ENCODE measurements at places on chromosomes 16 and 17.

DNA sequence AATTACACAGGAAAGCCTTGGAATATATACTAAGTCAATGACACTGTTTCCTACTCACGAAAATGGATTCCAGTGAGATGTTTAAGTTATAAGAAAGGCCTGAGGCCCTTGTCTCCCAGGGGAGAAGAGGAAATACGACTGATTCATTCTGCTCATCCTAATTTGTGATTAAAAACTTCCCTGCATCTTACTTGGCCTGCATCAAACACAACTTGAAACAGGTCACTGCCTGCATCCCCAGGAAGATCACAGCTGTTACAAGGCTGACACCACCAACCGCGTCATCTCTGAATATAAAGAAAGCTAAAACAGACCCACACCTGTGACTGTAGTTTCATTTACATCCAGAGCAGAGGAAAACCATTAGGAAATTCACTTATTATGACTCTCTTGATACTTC, 121.9 kb downstream of the DNAH3 start:
- DNase-seq, result no peak

- DNase-seq, result no peak
Observed at GRCh38 chr16:1533443-1533951, at the start of gene TMEM204. Gene TMEM204 (plus strand): TSS chr16:1533666. CDS start chr16:1534276, 610 bp downstream.

- no peak for DNase-seq
Observed at GRCh38 chr16:76444832-76445231, 167.6 kb downstream of the CNTNAP4 start.

GRCh38 chr16:59164461-59164860, 430.3 kb upstream of the GOT2 start:
- peak; percentile 46 for DNase-seq

GRCh38 chr17:7755095-7755890, 37.7 kb downstream of the DNAH2 start:
- no peak for DNase-seq

- DNase-seq, result no peak
Observed at GRCh38 chr17:69326377-69327059, 415 bp downstream of the ABCA5 start.

- DNase-seq, result no peak
Observed at GRCh38 chr16:48622456-48623303, 12.7 kb upstream of the N4BP1 start.

- no peak for DNase-seq
Observed at GRCh38 chr17:1976683-1977064, 48.5 kb downstream of the RTN4RL1 start.

- no peak for DNase-seq
Observed at GRCh38 chr16:27351989-27352388, 38.2 kb downstream of the IL4R start.

DNA sequence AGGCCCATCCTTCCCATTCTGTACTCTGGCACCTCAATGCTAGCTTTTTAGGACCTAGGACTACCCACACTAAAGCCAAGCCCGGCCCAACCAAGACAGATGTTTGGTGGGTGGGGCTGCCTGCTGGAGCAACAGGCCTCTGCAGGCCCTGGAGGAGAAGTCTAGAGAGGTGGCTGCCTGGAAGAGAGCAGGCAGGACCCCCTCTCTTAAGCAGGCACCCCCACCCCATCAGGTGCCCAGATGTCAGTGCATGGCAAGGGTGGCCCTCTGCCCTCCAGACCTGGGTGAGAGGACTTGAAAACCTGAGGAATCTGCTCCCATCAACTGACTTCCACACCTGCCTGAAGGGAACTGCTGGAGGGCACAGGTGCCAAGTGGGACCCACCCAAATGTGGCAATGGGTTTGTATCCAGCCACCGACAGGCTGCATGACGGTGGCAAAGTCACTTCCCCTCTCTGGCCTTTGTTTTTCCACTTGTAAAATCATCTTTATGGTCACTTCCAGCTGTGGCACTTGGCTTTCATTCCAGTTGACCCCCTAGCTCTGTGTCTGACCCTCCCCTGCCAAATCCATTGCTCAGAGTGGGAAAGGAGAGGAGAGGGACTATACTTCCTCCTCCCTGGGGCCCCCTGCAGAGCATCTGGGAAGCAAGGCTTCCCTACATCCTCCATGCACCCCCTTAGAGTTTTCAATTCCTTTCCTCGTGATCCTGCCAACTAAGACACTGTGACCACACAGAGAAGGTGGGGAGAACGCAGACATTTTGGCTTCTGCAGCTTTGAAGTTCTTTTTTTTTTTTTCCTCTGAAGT, 1.7 kb upstream of the STAT5A start:
- DNase-seq, result no peak

- DNase-seq, result no peak
Observed at GRCh38 chr16:89118361-89119165, 24.9 kb downstream of the ACSF3 start.

DNA sequence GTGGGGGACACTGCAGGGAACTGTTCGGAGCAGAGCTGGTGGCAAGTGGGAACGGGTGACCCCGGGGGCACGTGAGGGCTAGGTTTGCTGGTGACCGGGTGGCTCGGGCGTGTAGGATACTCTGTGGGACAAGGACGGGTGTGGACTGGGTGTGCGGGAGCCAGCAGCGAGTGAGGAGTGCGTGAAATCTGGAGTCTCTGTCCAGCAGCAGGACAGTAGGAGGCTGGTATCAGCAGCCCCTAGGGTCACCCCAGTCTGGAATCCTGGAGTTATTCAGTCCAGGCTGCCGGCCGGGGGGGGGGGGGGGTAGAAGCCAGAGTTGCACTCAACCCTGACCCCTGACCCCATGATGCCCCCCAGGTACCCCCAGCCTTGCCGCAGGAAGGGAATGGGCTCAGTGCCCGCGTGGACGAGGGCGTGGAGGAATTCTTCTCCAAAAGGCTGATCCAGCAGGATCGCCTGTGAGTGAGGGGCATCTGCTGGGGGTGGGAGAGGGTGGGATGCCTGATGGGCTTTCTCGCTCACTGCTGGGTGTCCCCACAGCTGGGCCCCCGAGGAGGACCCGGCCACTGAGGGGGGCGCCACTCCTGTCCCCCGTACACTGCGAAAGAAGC, 6.2 kb downstream of the ACD start:
- DNase-seq, result no peak

DNA sequence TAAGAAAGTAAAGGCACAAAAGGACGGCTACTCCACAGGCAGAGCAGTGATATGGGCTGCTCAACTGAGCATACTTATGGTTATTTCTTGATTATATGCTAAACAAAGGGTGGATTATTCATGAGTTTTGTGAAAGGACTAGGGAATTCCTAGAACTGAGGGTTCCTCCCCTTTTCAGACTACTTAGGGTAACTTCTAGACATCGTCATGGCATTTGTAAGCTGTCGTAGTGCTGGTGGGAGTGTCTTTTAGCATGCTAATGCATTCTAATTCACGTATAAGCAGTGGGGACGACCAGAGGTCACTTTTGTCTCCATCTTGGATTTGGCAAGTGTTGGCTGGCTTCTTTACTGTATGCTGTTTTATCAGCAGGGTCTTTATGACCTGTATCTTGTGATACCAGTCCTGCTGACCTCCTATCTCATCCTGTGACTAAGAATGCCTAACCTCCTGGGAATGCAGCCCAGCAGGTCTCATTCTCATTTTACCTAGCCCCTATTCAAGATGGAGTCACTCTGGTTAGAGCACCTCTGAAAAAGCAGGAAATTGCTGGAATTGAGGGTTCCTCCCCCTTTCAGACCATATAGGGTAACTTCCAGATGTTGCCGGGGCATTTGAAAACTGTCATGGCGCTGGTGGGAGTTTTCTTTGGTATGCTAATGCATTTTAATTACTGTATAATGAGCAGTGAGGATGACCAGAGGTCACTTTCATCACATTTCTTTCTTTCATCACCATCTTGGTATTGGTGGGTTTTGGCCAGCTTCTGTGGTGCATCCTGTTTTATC, 388.5 kb downstream of the XYLT1 start:
- no peak for DNase-seq

GRCh38 chr17:74777901-74778515, 1.9 kb upstream of the NAT9 start:
- no peak for DNase-seq

DNA sequence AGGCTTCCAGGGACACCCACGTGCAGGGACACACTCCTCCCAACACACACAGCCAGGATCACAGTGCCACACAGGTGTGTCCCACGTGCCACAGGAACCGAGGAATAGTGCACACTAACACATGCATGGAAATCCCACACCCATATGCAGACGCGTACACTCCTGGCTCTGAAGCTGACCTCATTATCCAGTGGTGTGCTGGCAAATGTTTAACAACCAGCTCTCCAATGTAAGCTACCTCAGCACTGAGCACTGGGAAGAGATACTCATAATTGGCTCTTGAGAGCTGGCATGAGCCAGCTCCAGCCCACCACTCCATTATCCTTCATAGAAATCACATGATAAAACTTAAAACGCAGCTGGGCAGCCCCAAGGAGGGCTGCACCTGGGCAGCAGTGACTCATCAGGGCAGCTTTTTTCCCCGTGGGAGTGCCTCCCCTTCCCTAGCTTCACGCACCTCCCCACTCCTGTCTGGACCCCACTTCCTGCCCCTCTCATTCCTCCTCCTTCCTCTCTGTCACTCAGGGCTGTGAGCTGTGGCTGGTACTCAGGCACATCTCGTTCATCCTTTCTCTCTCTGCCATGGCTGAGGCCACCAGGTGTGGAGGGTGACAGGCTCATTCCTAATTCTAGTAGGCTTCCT, 14.9 kb upstream of the TBX21 start:
- no peak for DNase-seq

- no peak for DNase-seq
Observed at GRCh38 chr17:1976000-1976682, 49.0 kb downstream of the RTN4RL1 start.

GRCh38 chr16:2235234-2235651, 1.0 kb upstream of the DNASE1L2 start:
- DNase-seq, result no peak

DNA sequence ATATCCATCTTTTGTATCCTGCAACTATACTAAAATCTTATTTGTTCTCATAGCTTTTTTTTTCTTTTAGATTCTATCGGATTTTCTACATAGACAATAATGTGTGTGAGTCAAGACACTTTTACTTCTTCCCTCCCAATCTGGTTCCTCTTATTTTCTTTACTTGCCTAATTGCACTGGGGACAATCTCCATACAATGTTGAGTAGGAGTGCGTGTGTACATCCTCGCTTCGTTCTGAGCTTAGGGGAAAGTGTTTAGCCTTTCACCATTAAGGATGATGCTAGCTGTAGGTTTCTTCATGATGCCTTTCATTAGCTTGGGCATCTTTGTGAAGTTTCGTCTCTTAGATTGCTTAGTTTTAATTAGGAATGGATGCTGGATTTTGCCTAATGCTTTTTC, 2.9 kb downstream of the SPATA32 start:
- DNase-seq, result no peak

DNA sequence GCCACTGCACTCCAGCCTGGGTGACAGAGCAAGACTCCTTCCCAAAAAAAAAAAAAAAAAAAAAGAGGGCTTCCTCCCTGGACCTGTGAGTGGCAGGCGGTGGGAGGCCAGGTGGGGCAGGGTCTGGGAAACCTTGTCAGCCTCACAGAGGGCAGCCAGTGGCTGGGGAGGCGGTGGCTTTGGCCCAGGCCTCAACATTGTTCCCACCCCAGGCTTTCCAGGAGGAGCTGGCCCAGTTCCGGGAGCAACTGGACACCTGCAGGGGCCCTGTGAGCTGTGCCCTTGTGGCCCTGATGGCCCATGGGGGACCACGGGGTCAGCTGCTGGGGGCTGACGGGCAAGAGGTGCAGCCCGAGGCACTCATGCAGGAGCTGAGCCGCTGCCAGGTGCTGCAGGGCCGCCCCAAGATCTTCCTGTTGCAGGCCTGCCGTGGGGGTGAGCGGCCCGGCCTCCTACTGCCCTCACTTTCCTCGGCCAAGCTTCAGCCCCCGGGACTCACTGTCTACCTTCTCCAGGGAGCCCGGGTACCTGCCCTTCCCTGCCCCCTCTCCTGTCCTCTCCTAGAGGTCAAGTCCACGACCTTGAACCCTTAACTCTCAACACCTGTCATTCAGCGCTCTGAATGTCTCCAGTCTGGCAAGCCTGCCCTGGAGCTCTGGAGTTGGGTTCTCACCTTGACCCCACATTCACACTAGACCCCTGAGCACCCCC, 12.4 kb downstream of the ZNF213 start:
- DNase-seq, result no peak

DNA sequence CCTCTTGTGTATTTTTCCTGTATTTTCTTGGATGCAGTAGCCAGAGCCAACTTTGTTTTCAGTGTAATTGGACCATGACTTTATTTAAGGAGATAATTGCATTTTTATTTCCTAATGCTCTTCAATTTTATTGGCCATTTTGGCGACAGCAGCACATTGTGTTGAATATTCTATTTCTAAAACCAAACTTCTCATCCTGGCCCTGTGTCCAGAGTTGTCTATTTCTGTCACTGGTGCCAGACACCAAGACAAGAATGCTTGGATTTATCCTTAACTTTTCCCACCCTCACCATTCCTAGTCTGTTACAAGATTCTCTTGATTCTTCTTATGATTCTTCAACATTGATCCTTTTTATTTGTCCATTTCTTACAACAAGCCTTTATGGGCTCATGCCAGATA, 37.1 kb downstream of the ARHGAP44 start:
- no peak for DNase-seq

DNA sequence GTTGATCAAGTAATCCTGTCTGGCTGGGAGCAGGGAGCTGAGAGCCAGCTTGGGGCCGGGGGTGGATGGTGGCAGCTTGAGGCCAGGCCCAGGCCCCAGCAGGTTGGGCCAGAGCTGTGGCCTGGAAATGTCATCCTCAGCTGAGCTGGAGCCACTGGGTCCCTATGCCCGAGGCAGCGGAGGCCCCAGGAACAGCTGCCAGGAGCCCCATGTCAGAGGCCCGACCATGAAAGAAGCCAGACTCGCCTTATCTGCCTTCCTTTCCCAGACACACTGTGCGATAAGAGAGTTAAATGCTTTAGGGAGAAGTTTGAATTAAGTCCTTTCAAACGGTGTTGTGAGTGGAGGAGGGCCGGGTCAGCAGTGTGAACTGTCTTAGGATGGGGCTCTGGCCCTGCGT, 3.5 kb downstream of the SMTNL2 start:
- DNase-seq, result no peak

DNA sequence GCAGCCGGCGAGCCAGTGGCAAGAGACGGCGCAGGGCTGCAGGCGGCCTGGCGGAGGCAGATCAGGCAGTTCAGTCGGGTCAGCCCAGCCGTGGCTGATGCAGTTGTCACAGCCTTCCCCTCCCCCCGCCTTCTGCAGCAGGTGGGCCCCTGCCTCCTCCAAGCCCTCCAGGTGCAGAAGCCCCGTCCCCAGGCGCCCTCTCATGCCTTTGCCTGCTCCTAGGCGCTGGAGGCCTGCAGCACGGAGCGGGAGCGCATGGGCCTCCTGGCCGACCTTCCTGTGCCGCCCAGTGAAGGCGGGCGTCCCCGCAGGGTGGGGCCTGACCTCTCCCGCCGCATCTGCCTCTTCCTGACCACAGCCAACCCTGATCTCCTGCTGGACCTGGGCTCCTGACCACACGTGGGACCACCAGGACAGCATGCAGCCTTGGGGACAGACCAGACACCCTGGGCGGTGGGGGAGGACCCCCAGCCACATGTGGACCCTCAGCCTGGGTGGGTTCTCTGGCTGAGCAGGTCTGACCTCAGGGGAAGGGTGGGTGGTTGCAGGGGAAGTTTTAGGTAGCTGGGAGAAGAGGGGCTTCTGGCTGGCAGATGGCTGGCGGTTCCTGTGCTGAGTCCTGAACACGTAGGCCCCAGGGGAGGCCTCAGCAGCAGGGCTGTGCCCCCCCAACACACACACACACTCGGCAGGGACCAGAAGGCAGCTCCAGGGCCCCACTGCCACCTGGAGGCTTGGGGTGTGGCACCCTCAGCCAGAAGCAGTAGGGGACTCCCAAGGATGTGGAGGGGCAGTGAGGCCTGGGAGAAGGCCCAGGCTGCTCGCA, 3.1 kb upstream of the MRPS34 start:
- DNase-seq, result no peak

GRCh38 chr17:7403043-7403726, 712 bp downstream of the TMEM256 start:
- DNase-seq, result no peak

GRCh38 chr16:53773150-53773846, 69.3 kb downstream of the FTO start:
- peak; percentile 82 for DNase-seq
